Stimulated activated CD4-positive, alpha-beta T cell treated with anti-CD3 and anti-CD28 coated beads, Interleukin-1b, Interleukin-23, amount 100 ng/mL, for 1 hour (primary cell): ENCODE measurements at places on chromosomes 2 and 18.

DNA sequence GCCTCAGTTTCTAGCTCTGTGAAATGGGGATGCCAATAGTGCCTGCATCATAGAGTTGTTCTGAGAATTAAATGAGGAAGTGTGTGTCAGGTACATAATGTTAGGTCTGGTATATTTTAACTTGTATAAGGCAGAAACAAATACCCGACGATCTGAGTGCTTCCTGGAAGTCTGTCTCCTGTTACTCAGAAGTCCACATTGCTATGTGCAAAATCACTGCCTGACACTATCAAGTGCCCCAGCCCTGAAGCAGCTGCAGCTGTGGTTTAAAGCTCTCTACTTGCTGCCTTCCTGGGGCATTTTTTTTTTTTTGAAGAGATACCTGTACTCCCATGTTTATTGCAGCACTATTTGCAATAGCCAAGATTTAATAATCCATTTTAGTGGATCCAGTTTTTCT, 125.3 kb downstream of the SLC4A3 start:
- DNase-seq, result no peak

- no peak for DNase-seq
These were observed 155.9 kb downstream of the ESCO1 start for GRCh38 chr18:21444465-21445212.

DNA sequence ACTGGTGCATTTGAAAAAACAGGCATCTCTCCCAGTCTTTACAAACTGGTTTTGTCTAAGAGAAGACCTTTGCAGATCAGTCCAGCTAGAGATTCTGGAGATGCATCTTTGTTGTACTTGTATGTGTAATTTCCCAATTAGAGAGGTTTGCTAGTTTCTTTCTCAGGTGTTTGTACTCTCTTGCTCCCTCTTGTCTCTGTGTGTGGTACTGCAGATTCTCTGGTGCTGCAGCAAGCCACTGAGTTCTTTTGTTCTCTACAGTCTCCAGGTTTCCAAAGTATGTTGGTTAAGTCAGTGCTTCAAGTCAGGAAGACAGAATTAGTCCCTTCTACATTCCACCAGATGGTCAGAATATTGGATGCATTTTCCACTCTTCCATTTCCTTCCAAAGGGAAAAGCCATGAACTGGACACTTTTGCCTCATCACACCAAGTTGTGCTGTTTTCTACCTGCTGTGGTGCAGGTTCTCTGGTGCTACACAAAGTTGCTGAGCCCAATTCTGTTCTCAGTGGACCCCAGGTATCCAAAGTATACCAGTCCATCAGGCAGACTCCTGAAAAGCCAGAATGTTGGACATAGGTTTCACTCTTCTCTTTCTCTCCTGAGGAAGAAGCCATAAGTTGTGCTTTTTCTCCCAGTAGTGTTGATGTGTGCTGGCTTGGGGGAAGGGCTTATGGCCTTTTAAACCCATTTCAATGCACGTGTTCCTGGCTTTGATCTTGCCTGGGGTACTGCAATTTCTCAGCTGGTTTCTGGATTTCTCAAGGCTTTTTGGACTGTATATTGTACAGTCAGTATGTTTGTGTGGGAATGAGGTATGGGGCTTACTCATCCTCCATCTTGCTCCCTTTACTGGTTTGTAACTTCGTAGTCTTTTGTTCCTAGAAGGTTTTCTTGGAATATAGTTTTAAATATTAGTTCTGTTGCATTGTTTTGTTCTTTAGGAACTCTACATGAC, 29.8 kb downstream of the EPC2 start:
- no peak for DNase-seq

GRCh38 chr18:78906066-78906465, 73.6 kb upstream of the SALL3 start:
- no peak for DNase-seq

GRCh38 chr2:46716927-46717326, 198.7 kb downstream of the MCFD2 start:
- DNase-seq, result no peak

DNA sequence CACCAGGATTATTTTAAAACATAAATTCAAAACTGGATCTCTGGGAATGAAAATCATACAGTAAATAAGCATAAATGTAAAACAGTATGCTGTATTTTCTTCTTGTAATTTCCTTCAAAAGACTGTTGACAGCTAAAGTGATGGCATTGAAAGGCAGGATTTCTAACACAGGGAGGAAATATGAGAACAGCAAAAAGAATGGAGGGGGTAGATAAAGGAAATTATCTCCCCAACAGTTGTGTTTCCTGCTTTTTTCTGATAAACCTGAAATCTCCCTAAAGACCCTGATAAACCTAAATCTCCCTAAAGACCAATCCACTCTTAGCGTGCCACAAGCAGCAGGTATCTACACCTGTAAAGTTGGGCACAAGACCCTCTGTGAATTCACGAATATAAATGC, 50.8 kb downstream of the PIAS2 start:
- no peak for DNase-seq

DNA sequence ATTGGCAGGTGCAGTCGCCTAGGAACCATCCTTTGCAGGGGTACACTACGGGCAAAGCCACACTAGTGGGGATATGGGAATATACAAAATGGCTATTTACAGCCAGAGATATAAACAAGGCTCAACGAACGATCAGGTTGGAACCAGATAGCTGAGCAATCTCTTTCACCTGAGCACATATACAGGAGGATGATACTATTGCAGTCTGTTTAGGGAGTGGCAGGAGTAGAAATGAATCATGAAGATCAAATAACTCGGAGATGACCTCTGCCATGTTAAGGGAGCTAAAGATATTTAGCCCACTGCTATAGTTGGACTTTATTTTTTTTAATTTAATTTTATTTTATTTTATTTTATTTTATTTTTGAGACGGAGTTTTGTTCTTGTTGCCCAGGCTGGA, 33.8 kb downstream of the TEX44 start:
- no peak for DNase-seq

- DNase-seq, result no peak
These were observed 17.3 kb upstream of the FZD5 start for GRCh38 chr2:207787017-207787416.

GRCh38 chr2:239887604-239888003, 137.5 kb downstream of the NDUFA10 start:
- no peak for DNase-seq

DNA sequence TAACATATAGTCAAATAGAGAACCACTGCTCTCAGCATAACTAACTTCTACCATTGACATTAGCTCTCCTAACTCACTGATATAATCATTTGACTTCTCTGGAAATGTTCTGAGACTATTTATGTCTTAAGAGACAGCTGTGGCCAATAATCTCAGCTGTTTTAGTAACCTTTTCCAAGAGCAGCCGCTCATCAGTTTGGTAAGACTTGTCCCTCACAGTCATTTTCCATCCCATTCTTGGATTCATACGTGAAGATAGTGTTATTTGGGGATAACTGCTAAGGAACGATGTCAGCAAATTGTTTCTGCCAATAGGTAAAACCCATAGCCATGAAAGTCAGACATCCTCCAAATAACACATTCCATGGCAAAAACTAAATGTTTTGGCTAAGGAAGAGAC, 127.8 kb downstream of the LNPK start:
- no peak for DNase-seq

- DNase-seq, result peak; percentile 19
These were observed 5.5 kb upstream of the SFT2D3 start for GRCh38 chr2:127695491-127696472.

DNA sequence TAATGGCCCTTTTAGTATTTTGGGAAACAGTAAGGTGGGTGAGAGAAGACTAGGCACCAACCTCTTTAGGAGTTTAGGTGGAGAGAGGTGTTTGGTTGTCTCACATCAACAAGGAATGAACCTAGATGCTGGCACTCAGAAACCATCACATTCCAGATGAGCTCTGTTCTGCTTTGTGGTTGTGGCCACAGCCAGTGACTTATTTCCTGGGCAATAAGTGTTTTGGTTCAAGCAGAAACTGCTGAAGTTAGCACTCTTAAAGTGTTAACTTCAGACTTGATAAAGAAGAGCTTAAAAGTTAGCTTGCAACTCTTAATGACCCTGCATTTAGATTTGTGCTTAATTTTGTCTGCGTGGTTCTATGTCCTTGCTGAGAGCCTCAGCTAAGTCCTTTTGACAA, 929.2 kb downstream of the SLC4A3 start:
- no peak for DNase-seq

GRCh38 chr2:224520064-224520463, 65.1 kb downstream of the CUL3 start:
- no peak for DNase-seq

DNA sequence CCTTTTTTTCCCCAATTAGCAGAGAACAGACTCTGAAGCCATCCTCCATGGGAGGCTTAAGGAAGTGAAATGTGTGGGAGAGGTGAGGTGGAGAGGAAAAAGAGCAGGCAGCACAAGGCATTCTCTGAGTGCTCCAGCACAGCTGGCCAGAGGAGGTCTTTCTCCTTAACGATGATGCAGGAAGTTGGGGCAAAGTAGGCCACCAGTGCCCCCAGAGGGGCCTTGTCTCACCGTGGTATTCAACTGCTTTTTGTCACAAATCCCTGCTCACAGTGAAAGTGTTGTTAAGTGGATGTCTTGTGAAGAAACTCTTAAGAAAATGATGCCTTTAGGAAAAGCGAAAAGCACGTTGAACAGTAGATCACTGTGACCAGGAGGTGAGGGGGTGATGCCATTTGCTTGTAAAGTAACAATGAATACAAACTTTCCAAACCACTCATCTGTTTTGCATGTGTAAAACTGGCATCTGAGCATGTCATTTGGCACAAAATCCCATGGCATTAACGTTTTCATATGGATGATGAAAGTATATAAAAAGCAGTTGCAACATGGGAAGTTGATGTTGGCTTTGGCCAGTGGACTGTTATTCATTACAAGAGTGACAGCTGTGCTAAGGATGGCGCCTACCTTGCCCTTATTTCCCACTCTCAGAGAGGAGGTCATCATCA, 49.2 kb upstream of the CDC42EP3 start:
- DNase-seq, result no peak

DNA sequence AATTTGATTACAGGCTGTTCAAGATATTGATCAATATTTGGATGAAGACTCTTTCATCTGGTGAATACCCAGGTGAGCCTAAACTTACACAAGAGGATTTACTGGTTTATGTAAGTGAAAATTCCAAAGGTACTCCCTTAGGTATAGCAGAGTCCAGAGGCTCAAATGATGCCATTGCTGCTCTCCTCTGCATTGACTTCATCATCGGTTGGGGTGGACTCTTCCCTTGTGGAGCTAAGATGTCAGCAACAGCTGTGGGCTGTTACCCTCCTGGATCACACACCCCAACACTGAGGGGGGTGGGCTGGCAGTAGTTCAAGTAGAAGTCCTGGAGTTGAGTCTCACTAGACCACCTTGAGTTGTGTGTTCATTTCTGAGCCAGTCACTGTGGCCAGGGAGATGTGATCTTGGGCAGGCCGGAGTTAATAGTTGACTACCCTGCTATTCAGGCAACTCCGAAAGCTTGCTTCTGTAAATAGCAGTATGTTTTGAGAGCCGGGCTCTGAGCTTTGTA, 236.9 kb downstream of the PTPRM start:
- DNase-seq, result no peak

GRCh38 chr2:70698847-70699246, 69.2 kb downstream of the ADD2 start:
- DNase-seq, result no peak

GRCh38 chr2:207330912-207331311, 165.2 kb upstream of the KLF7 start:
- no peak for DNase-seq

- DNase-seq, result no peak
These were observed 180.8 kb downstream of the MBD2 start for GRCh38 chr18:54043484-54044251.

- DNase-seq, result no peak
These were observed 37.4 kb downstream of the DNMT3A start for GRCh38 chr2:25304321-25304720.

GRCh38 chr18:3442919-3443318, 7.1 kb upstream of the TGIF1 start:
- DNase-seq, result no peak

- DNase-seq, result no peak
These were observed 344.3 kb downstream of the CYP26B1 start for GRCh38 chr2:71803398-71803797.

- DNase-seq, result no peak
These were observed 176.6 kb downstream of the VWC2L start for GRCh38 chr2:214587442-214587841.

- DNase-seq, result no peak
These were observed 81.4 kb downstream of the ADCYAP1 start for GRCh38 chr18:986051-986450.

- no peak for DNase-seq
These were observed 30.3 kb downstream of the SULT1C4 start for GRCh38 chr2:108407864-108408729.

- DNase-seq, result no peak
These were observed 29.3 kb downstream of the MERTK start for GRCh38 chr2:111927723-111928122.

DNA sequence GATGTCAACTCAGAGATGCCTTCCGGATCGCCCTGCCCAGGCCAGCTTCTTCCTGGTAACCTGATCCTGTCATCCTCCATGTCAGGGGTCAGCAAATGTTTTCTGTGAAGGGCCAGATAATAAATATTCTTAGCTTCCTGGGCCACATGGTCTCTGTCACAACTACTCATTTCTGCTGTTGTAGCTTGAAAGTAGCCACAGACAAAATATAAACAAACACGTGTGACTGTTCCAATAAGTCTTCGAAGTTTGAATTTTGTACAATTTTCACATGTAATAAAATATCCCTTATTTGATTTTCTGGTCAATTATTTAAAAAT, 35.8 kb downstream of the ANXA4 start:
- DNase-seq, result no peak

DNA sequence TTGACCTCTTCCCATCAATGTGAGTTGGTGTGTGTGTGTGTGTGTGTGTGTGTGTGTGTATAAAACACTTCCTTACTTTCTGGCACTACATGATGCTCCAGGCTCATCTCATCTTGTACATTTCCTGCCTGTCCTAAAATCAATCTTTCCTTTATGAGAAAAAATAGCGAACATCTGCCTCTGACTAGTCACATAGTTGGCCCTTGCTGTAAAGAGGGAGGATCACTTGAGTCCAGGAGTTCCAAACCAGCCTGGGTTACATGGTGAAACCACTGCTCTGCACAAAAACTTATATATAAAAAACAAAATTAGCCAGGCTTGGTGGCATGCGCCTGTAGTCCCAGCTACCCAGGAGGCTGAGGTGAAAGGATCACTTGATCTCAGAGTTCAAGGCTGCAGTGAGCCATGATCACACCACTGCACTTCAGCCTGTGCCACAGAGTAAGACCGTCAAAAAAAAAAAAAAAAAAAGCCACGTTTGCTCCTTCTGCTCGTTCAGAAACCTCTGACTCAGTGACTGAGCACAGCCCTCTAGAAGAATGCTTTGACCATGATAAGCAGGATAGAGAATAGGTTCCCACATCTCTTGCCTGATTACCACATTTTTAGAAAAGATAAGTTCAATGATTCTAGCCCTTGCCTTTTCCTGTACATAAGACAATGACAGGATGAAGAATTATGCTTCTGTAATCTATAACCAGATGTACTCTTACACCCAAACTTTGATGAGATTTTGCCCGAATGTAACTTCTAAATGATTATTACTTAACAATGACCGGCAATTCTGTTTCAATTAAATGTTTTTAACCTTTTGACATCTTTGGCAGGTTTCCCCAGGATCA, 45.2 kb upstream of the ST3GAL5 start:
- no peak for DNase-seq
